ENCODE measurements at places on chromosomes 1 and 21.
A peak's percentile ranks its signal among the peaks of the same experiment; 100 is the strongest.

DNA sequence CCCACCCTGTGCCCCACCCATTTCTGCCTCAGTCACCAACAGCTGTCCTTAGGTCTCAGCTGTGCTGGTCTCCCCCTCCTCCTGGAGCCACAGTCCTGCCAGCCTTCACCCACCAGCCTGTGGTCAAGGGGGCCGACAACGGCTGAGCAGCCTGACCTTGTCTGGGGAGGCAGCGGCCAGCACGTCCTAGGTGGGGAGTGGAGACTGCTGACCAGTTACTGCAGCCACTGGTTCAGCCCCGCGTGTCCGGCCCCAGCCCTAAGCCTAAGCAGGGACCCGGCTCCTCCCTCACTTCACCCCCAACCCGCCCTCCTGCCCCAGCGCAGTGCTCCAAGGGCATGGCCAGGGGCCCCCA lies 79.2 kb downstream of the MORN1 start:
- DNase-seq = no peak

DNA sequence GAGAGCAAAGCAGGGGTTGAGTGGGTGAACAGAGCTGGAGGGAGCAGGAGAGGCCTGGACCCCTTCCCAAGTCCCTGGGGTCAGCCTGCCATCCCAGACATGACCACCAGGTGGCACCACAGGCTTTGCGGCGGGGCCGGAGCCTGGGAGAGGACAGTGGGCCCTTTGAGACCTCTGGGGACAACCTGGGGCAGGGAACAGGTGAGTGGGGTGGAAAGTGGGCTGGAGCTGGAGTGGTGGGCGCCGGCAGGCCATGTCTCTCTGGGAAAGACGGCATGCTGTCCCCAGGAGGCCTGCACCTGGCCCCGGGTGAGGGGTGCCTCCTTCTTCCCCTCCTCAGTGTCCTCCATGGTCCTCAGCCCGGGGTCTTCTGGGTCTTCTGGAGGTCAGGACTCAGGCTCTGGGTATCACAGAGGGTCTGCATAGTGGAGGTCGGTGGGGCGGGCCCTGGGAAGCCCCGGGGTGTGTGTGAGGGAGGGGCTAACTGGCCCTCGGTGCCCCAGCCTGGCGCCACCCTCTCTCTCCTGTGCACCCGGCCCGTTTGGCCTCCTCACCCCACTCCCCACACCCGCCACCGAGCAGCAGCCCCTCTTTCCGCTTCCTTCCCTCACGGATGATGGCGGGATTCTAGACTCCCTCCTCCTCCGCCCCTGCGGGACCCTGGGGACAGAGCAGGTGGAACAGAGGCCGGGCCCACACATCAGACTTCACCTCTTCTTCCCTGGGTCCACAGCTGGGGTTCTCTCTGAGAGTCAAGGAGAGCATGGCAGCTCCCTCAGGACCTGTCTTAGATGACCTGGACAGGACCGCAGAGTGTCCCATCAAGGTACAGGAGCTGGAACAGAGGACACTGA lies 28.5 kb upstream of the PKP1 start:
- peak; percentile 74 for DNase-seq

GRCh38 chr1:242139442-242139841 lies 140.5 kb upstream of the MAP1LC3C start:
- DNase-seq = no peak

DNA sequence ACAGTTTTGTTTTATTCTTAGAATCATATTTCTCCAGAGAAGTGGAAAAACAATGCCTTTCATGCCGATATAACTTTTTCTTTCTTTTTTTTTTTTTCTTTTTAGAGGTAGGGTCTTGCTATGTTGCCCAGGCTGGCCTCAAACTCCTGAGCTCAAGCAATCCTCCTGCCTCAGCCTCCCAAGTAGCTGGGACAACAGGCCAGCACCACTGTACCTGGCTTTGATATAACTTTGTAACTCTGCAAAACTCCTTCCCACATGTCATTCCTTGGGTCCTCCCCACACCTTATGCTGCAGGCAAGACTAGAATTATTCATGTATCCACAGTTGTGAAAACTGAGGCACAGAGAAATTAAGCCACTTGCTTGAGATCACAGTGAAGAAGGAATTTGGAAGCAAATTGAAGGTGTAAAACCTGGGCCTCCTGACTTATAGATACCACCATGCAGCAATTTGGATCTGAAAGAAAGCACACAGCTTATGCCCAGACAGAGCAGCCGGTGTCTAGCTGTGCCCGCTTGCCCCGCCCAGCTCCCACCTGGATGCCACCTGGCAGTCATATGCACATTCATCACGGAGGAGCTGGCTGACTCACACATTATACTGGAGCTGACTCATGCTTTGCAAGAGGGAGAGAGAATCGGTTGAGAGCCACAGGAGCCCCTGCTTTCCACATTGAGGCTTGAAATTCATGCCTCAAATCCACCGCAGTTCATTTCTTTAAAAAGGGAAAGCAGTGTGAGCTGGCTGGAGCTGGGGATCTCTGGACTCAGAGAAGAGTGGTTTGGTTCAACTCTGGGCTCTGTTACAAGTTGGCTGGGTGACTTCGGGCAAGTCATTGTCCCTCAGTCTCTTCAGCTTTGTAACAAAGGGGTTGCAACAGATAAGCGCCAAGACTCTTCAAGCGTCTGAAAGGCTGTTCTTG lies 8.3 kb upstream of the SLC2A1 start:
- DNase-seq = peak; percentile 76

GRCh38 chr1:5959087-5959486 lies 33.1 kb downstream of the NPHP4 start:
- no peak for DNase-seq

DNA sequence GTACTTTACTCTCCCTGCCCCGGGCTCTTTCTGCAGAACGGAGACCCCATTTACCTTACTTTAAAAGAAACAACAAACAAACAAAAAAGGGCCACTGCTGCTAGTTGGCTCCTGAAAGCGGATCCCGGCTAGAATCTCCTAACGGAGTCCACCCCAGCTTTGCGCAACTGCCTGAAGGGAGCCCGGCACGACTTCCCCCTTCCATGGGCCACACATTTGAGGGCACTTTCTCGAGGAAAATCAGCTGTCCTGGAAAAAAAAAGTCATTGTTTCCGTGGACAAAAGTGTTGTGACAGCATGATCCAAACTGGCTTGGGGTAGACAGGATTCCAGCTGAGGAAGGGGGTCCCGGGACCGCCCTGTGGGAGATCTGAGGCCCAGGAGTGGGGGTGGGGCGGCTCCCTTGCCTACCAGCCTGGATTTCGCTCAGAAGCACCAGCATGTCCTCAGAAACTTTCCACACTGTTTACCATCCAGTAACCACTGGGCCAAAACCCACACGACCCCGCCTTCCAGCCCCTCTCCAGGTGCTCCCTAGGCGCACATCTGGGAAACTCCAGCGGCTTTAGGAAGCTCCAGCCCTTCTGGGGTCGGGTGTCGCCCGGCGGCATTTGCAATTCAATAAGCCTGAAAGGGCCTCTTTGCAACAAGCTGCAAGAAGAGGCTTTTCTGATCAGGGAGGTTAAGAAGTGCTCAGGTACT lies 4.8 kb downstream of the RIPK4 start:
- DNase-seq = no peak

GRCh38 chr1:212981025-212981495 lies 30.7 kb downstream of the VASH2 start:
- no peak for DNase-seq

GRCh38 chr1:245475961-245476516 lies 321.3 kb downstream of the KIF26B start:
- DNase-seq = peak; percentile 36

- DNase-seq = no peak
Measured at GRCh38 chr1:25691211-25691610, 74.6 kb downstream of the MAN1C1 start.

- DNase-seq = no peak
Measured at GRCh38 chr21:45546636-45547544, 4.7 kb upstream of the SLC19A1 start.

GRCh38 chr1:159902541-159902940 lies 2.6 kb upstream of the CFAP45 start:
- DNase-seq = no peak

- DNase-seq = no peak
Measured at GRCh38 chr21:42110691-42111469, 39.8 kb downstream of the UMODL1 start.

- no peak for DNase-seq
Measured at GRCh38 chr1:9305216-9305615, 12.5 kb downstream of the SPSB1 start.

GRCh38 chr1:173095632-173096031 lies 44.9 kb upstream of the TNFSF18 start:
- peak; percentile 50 for DNase-seq

DNA sequence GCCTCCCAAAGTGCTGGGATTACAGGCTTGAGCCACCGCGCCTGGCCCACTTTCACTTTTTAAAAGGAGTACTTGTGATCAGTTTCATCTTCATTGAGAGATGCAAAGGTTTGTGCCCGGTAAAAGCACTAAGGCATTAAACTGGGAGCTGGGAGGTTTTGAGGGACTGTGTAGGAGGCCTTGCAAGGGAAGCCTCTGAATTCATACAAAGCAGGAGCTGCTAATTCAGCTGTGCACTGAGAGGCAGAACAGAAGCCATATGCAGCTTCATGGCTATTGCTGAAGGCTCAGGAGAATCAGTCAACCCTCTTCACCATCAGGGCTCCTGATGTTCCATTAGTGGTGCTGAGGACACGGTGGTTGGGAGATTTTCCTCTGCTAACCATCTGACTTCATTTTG lies 77.7 kb downstream of the GPR88 start:
- no peak for DNase-seq

GRCh38 chr1:12454406-12455391 lies 163.3 kb downstream of the DHRS3 start:
- DNase-seq = peak; percentile 79

- no peak for DNase-seq
Measured at GRCh38 chr1:169452921-169453320, 25.6 kb upstream of the CCDC181 start.

GRCh38 chr1:218572050-218572449 lies 226.9 kb downstream of the TGFB2 start:
- DNase-seq = no peak

DNA sequence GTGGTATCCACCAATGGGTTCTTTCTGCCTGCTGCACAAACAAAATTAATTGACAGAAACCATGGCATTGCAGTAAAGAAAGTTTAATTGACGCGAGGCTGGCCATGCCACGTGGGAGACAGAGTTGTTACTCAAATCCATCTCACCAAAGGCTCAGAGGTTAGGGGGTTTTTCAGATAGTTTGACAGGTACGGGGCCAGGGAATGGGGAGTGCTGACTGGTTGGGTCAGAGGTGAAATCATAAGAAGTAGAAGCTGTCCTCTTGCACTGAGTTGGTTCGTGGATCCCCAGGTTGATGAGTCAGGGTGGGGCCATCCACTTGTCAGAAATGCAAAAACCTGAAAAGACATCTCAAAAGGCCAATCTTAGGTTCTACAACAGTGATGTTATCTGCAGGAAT lies 941 bp upstream of the TBCE start:
- DNase-seq = no peak

- no peak for DNase-seq
Measured at GRCh38 chr1:40014253-40014706, 26.2 kb upstream of the CAP1 start.

DNA sequence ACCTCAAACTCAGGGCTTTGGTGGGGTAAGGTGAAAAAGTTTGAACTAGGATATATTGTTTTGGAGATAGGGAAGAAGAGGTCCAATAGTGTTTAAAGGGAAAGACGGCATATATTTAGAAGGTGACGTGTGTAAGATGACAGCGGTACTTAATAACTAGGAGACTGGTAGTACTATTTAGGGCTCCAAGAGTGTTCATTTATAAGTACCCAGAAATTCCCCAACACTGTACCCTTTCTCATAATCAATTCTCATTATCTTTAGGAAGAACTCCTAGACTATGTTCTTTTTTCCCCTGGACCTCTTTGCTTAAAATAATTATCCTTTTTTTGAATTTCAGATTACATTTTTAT lies 1.5 kb downstream of the LYPLAL1 start:
- no peak for DNase-seq

Measured in adipocyte (in vitro differentiated cells).